ENCODE measurements at places on chromosomes 3 and 15. TPM values are rescaled to one million over a fixed set of nuclear protein-coding genes. Genes with fewer than 3 reads are reported as not detected.

RPL32 gene
- 2,286 TPM for total RNA-seq

ADAMTS9 gene
- total RNA-seq, result 0.78 TPM

OSTN gene
- not detected for total RNA-seq

RTP1 gene
- total RNA-seq, result not detected

SLC12A1 gene
- total RNA-seq, result not detected

CSPG5 gene
- total RNA-seq, result 1.1 TPM

NECTIN3 gene
- total RNA-seq, result 14.3 TPM

SLCO2A1 gene
- 0.08 TPM for total RNA-seq

TJP1 gene
- total RNA-seq, result 80.2 TPM

PSTPIP1 gene
- not detected for total RNA-seq

STX19 gene
- not detected for total RNA-seq

SLC9A9 gene
- total RNA-seq, result 0.11 TPM

AGTR1 gene
- total RNA-seq, result 0.54 TPM

SLC28A2 gene
- total RNA-seq, result not detected

COL6A6 gene
- total RNA-seq, result not detected

MYRIP gene
- total RNA-seq, result not detected

DCLK3 gene
- not detected for total RNA-seq

CFAP100 gene
- not detected for total RNA-seq

SEMA6D gene
- not detected for total RNA-seq

TGM4 gene
- 0.12 TPM for total RNA-seq

FBXL22 gene
- 0.32 TPM for total RNA-seq

KNL1 gene
- 3.8 TPM for total RNA-seq

TMEM212 gene
- not detected for total RNA-seq

MASP1 gene
- not detected for total RNA-seq

FILIP1L gene
- 0.16 TPM for total RNA-seq

TMPRSS7 gene
- total RNA-seq, result 0.06 TPM

CHL1 gene
- total RNA-seq, result not detected

SCAMP5 gene
- total RNA-seq, result 9.3 TPM

HCN4 gene
- 0.15 TPM for total RNA-seq

CHRNA7 gene
- total RNA-seq, result 3.1 TPM

WDR82 gene
- 45.4 TPM for total RNA-seq

LTK gene
- total RNA-seq, result 0.20 TPM

HHATL gene
- total RNA-seq, result not detected

C3orf49 gene
- not detected for total RNA-seq

EXD1 gene
- not detected for total RNA-seq

C2CD4A gene
- not detected for total RNA-seq

ANKRD63 gene
- 0.67 TPM for total RNA-seq

ZCWPW2 gene
- not detected for total RNA-seq

GALNT15 gene
- 0.04 TPM for total RNA-seq

C3orf70 gene
- not detected for total RNA-seq

PLA2G4F gene
- total RNA-seq, result not detected

GCHFR gene
- 7.0 TPM for total RNA-seq

CCDC39 gene
- total RNA-seq, result not detected

AQP9 gene
- total RNA-seq, result not detected

PLD1 gene
- 10.1 TPM for total RNA-seq

PDZRN3 gene
- total RNA-seq, result not detected

ACKR4 gene
- total RNA-seq, result not detected

ZPLD1 gene
- 0.05 TPM for total RNA-seq

MCF2L2 gene
- total RNA-seq, result 0.75 TPM

Data from A549 treated with ZK216348 at 1 μM for 4 hours (cell line).